ENCODE measurements at places on chromosomes 5 and 9.

DNA sequence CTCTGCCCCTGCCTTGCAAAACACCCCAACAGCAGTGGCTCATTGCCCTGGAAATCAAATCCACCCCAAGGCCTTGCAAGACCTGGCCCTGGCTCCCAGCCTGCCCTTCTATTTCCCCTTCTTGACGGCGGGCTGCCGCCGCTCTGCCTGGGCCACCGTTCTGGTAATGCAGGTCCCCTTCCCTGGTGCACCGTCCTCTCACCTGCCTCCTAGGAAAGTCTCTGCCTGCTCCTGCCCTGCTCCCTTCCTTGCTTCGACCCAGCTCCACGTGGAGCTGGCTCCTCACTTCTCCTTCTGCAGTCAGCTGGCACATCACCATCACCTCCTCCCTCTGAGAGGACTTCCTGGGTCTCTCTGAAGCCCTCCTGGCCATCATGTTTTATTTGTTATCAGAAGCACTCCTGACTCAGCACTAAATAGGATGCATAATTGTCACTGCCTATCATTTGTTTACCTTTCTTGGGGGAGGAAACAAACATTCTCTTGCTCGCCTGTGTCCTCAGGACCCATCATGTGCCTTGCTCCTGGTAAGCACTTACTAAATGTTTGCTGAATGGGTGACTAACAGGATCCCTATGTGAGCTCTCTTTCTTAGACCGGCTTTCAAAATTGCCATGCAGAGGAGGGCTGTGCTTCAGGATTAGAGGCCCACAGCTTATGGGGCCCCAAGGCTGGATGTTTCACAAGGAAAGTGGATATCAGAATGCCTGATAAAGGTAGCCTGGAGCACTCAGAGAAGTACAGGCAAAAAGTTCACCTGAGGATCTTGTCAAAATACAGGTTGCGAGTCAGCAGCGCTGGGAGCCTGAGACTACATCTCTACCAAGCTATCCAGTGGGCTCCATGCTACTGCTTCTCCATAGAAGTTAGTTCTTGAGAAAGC is 19.6 kb upstream of the C5orf47 start:
- no peak for DNase-seq

DNA sequence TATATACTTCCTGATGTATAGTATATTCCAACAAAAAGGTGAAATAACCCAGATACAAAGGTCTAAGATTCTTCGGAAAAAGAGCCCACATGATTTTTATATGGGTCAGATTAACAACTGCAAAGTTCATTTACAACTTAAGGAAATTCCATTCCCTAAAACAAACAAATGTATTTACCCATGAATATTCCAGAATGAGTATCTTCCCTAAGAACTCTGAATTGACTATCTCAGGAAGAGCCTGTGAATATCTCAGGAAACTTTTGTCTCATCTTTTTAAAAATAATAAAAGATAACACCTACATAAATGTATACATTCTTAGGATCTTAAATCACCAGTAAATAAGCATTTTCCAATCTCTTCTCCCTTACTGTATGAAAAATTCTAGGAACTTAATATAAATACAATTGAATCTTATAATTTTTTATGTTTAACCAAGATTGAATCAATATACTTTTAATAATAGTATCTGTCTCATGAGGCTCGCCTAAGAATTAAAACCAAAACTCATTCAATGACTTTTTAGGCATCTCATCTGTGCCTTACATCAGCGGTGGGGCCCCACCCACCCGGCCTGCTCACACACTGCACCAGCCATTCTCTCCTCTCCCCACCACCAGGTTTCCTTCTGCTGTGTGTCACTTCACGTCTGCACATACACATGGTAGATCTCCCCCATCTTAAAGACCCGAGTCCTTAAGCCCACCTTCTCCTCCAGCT is 78.1 kb downstream of the RAPGEF1 start:
- no peak for DNase-seq

DNA sequence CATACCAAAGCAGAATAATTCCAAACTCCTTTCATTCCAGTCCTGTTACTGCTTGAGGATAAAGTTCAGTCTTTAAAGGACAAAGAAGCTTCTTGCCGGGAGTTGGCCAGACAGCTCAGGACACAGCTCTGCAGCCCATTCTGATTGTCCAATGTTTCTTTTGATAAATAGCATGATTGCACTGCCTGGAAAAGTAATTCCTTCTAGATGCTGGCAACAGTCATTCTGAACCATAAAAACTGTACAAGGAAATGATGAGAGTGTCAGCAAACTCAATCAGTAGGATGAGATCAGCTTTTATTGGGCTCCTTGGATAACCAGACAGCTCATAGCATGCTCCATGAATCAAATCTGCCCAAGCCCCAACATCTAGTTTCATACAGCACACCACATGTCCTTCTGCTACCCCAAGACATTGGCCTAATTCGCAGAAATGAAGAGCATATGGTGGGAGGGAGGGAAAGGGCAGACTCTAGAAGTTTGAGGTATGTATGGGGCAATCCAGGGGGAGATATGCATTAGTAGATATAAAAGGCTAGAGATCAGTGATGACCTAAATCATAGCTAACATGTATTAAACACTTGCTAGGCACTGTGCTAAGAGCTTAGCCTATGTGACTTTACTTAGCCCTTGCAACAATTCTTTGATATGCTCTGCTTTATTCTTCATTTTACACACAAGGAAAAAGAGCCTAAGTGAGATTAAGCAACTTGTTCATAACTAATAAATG is 219.9 kb upstream of the NREP start:
- DNase-seq = no peak

DNA sequence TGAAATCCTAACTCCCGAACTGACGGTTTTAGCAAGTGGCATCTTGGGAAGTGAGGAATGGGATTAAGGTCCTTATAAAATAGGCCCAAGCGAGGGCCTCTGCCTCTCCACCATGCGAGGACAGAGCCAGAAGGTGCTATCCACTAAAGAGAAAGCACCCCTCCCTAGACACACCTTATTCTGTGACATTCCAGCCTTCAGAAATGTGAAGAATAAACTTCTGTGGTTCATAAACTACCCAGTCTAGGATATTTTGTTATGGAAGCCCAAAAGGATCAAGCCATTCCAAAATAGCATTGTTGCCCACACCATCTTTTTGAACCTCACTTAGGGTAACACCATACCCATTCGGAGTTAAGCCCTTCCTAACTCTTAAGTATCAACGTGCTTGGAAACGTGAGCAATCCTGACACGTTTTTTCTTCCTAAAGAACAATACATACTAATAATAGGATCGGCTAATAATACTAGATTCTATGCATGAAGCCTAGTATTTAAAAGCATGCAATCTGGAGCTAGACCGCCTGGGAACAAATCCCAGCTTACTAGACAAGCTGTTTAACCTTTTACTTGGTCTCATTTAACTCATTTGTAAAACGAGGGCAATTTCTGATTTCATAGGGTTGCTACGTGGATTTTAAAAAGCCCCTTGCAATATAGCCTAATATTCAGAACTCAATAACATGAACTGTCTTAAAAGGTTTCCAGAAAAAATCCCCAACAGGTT is 1.1 kb upstream of the SMC2 start:
- DNase-seq = no peak

- no peak for DNase-seq
Measured at GRCh38 chr9:136694163-136694871, 7.1 kb upstream of the AGPAT2 start.

DNA sequence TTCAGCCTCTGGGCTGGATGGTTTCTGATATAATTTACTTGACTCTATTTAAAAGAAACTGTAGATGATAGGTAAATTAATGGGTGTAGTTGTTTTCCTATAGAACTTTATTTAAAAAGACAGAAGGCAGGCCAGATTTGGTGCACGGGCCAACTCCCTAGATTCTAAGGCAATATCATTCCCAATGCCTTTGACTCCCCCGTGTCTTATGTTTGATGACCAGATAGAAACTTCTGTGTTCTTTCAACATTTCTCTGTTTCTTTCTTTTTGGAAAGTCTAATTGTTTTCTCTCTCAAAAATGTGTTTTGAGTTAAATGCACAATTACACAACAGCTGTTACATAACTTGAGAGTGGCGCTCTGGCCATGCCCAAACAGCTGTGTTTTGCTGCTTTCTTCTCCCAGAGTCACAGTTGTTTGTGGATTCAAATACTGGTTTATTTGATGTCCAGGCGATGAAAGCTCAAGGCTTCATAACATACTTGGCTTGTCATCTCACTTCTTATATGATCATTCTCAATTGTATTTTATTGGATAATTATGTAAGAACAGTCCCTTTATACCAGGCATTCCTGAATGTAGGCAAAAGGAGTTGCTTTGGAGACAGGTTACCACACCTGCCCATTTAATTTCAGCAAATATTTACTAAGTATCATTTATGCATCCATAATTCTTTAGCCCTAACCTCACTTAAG is 1.7 kb upstream of the ALDH1A1 start:
- no peak for DNase-seq

- no peak for DNase-seq
Measured at GRCh38 chr5:147101659-147102369, 133.0 kb upstream of the STK32A start.

DNA sequence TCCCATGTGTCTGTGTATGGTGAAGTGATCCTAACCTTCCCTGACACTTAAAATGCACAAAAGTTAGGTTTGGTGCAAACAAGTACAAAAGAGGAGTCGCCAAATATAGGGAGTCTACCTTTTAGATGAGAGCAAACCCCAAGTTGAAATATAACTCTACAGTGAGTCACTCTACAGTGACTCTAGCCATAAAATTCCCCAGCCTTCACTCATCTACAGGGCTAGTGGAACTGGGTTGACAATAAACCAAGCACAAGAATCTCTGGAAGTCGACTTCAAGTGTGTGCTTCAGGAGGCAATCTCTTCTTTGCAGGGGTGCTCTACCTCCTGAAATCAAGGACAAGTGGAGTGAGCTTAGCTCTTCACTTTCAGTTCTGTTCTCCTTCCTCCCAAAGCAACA is 3.3 kb downstream of the SHISAL2B start:
- no peak for DNase-seq

DNA sequence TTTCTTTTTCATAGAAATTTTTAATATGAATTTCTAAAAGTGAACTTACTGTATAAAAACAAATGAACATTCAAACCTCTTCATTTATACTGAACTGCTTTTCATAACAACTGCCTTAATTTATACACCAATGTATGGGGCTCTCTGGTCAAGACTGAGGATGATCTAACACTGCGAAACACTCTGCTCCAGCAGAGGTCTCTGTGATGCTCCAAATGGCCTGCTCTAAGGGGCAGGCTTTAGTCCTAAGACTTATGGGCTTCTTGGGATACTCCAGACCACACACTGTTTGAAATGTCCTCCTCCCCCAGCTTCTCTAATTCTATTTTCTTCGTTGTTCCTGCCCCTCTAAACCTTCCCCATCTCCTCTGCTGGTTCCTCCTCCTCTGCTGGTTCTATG is 58.5 kb downstream of the LIFR start:
- no peak for DNase-seq

GRCh38 chr5:83146441-83146840 is 69.1 kb downstream of the XRCC4 start:
- no peak for DNase-seq

GRCh38 chr5:55680353-55680752 is 31.8 kb downstream of the SLC38A9 start:
- no peak for DNase-seq

DNA sequence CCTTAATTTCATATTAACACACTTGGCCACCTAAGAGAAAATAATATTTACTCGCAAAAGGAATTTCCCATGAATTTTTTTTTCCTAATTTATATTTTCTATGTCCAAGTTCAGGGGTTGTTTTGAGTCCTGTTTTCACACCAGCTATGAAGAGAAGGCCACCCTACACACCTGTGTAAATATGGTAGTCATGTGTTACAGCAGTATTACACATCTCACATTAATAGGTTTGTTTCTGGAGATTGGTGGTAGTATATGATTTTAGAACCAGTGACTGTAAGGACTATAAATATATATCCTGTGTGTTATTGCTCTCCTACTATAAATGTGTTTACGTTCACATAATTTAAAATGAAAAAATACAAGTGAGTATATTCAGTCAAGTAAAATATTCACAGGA is 147.5 kb downstream of the PAM start:
- DNase-seq = no peak

DNA sequence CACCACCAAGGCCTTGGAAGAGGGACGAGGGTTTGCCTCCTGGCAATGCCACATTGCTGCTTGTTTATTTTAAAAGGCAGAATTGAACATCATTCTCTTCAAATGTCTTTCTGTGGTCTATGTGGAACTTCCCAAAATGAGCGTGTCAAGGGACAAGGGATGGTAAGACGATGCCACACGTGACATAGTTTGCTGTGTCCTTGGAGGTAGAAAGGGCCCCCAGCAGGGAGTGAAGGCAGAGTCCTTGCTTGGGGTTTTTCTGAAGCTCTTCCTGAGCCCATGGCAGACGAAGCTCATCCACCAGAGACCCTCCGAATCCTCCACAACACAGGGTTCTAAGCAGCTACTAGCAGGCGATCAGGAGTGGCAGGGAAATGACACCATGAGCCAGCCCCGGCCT is 28.3 kb downstream of the PRRX2 start:
- no peak for DNase-seq

DNA sequence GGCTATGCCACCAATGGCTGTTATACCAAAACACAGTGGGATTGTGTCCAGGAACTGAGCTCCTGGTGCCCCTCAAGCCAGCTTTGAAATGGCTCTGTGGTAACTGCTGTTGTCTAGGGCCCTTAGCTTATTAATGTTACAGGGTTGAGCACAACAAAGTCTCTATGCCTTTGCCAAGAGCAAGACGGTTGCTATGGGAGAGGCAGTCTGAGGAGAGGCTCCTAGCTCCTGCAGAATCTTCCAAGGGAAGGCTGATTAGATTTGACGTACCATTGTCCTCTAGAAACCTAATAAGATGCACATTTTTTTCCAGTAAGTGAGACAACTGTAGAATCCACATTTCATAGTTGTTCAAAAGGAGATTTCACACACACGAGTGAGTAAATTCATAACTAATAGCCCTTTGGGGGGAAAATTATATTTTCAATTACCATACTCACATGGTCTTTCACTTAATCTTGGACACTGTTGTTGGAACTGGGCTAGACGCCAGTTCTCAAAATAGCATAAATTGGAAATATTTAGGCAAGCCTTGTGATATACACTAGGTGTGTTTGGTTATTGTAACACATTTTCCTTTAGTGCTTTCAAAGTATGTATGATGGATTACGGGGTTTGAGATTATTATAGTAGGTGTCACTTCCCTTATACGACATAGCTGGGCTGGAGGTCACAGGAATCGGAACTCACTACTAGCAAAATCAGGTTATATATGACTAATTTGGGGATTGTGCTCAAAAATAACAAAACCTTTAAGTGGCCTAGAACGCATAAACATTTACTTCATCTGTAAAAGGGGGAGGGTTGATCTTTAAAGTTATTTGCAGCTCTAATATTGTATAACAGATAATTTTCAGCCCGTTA is 186.3 kb upstream of the EGFLAM start:
- DNase-seq = no peak

DNA sequence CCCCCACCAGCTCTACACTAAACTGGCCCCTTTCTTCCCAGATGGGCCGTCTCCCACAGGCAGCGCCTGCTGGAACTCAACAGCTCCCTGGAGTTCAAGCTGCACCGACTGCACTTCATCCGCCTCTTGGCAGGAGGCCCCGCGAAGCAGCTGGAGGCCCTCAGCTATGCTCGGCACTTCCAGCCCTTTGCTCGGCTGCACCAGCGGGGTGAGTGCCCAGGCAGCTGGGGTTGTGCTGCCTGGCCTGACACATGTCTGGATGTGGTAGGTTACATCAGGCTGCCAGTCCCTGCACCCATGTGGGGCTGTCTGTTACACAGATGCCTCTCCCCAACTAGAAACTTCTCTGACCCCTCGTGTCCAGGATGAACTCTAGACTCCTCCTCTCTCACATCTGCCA is 9.8 kb downstream of the NHP2 start:
- DNase-seq = no peak

Data from smooth muscle cell of the brain vasculature (primary cell).